ENCODE measurements at places on chromosomes 3 and 15. TPM values are rescaled to one million over a fixed set of nuclear protein-coding genes. Genes with fewer than 3 reads are reported as not detected.

Gene GTF2A2
- 57.2 TPM for total RNA-seq

DNA sequence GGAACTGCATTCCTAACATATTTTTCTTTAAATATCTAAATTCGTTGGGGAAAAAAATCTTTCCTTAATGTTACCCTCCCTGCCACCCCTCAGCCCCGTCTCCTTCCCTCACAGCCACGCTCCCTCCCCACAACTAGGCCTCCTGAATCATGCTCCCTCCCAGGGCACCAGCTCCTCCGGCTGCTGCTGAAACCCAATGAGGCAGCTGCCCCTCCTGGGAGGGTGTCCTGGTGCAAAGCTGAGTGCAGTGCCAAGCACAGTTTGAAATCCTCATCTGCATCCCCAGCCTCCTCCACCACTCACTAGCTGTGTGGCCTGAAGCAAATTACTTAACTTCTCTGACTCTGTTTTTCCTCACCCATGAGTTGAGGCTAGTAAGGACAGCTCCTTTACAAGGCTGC, 2.7 kb upstream of the NR2E3 start:
- no peak for DNase-seq

- DNase-seq: no peak
Measured at GRCh38 chr3:148816981-148817525, 10.6 kb upstream of the CPB1 start.

DNA sequence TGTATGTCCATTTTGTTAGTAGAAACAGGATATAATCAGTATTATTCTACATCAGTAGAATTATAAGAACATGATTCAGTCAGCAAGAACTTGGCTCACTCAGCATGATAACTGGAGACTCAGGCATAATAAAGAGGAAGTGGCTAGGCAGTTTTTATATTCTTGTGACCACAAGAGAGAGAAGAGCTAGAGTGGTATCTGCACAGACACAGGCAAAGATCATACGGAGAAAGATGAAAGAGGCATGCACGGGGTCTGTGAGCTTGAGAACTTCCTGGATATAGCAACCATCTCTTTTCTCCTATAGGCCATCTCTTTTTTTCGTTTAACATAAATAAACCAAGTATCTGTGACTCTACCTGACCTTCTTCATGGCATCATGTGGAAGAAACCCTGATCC, 46.8 kb downstream of the MYO5A start:
- no peak for DNase-seq

- no peak for DNase-seq
Measured at GRCh38 chr3:28376424-28376823, 27.8 kb upstream of the AZI2 start.

Gene GOLGA8H
- 0.42 TPM for total RNA-seq

Gene RAB11A
- 122 TPM for total RNA-seq

GRCh38 chr15:60065951-60066350, 61.8 kb downstream of the FOXB1 start:
- no peak for DNase-seq

- no peak for DNase-seq
Measured at GRCh38 chr15:96553931-96554330, 223.4 kb downstream of the NR2F2 start.

DNA sequence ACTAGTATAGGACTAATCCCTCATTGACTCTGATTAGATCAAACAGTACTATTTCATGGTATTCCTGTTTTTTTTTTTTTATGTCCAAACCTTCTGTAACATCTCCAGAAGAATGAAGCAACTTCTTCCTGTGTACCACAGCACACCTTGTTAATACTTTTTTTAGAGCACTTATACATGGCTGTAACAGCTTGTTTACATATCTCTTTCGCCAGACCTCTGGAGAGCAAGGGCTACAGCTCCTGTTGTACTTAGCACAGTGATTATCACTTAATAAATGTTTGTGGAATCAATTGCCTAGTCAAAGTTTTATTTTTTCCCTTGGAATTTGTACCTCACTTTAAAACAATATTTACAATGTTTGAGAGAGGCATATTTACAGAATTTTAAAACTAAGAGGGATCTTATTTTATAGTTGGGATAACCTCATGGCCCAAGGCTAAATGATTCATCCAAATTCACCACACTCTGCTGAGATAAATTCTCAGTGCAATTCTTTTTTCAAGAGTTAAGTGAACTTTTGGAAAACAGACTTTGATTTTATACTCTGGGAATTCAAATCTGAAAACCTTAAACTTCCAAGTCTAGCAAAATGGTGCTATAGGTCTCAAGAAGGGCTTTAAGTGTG, 9.2 kb upstream of the GATM start:
- no peak for DNase-seq

GRCh38 chr3:39474126-39474515, 6.6 kb downstream of the MOBP start:
- DNase-seq: no peak

- DNase-seq: no peak
Measured at GRCh38 chr3:120706950-120707349, 24.9 kb upstream of the HGD start.

- DNase-seq: no peak
Measured at GRCh38 chr15:99435113-99435695, 130.6 kb upstream of the MEF2A start.

- no peak for DNase-seq
Measured at GRCh38 chr3:117910820-117911521, 1123.7 kb downstream of the IGSF11 start.

DNA sequence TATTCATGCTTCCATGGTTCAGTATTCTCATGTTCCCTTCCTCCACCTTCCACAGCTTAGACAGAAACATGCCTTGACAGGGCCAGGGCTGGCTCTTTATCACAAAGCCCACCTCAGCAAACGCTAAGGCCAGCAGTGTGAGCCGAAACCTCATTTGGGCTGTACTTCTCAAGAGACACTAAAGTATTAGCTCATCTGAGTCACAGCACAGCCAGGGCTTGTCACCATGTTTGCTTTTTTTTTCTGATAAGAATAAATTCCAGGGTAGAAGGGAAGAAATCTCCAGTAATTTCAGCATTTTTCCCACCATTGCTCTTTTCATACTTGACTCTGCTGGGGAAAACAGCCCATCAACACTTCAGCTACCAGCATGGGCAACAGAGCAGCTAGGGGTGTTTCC, 95.4 kb downstream of the MYLK start:
- no peak for DNase-seq

DNA sequence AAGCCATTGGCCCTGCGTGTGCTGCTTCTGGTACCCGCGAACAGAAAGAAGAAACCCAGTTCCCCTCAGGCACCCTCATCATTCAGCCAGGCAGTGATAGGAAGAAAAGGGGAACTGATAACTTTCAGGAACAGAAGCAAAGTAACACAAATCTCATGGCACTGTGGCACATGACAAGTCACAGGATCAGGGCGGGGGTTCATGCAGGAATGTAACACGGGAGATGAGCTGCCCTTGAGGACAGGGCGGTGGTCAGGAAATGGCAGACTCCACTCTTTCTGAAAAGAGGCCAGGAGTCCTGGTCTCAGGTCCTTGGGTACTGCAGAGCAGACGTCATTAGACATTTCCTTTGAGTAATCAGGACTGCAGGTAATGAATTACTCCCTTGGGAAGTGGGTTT, 95.5 kb downstream of the CCNL1 start:
- DNase-seq: no peak

GRCh38 chr3:193842029-193842798, 249.2 kb downstream of the OPA1 start:
- no peak for DNase-seq

GRCh38 chr3:177554895-177555759, 357.8 kb upstream of the TBL1XR1 start:
- no peak for DNase-seq

Measured in T-helper 17 cell (primary cell).